ENCODE measurements at places on chromosomes 1 and 21.

- no peak for DNase-seq
Measured at GRCh38 chr21:39971956-39972355, 104.7 kb downstream of the PCP4 start.

- DNase-seq, result no peak
Measured at GRCh38 chr1:1394116-1394515, 5.0 kb downstream of the CCNL2 start.

DNA sequence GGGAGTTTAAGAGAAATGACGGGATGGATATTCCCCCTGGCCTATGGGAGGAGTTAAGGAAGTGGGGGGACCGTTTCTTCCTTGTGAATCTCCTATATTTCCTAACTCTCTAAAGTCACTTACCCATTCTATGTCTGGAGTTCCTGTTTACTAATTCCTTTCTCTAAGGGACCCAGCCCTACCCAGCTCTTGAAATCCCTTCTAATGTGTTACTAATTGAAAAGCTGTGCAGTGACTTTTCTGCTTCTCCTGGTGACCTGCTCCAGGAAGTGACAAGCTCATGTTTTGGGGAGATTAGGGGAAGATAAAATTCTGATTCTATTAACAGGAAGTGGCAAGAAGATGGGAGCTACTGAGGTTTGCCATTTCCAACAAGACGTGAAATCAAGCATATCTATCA lies 4.0 kb upstream of the SAMSN1 start:
- no peak for DNase-seq

- no peak for DNase-seq
Measured at GRCh38 chr1:7778133-7778628, 5.9 kb upstream of the PER3 start.

DNA sequence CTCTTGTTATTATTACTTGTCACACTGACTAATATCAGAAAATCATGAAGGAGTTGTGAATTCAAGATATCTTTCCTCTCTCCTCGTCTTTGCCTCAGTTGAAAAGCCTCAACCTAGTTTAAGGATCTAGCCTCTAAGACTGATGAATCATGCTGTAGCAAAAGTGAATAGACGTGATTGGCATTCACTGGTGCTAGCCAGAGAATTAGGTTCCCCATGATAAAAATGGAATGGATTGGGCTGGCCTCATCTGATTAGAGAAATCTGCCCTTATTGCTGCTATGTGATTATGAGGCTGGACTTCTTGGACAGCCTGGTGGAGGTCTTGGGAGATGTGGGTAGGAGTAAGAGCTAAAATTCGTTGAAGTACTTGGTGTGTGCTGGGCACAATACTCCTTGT lies 208.2 kb downstream of the BACH1 start:
- no peak for DNase-seq

DNA sequence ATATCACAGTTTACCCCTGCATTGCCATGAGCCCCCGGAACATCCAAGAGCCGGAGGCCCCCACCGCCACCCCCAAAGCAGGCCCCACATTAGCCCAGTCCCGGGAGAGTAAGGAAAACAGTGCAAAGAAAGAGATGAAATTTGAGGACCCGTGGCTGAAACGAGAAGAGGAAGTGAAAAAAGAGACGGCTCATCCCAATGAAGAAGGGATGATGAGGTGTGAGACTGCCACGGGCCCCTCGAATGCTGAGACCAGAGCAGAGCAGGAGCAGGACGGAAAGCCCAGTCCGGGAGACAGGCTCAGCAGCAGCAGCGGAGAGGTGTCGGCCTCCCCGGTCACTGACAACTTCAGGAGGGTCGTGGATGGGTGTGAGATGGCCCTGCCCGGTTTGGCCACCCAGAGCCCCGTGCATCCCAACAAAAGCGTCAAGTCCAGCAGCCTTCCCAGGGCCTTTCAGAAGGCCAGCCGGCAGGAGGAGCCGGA lies 532.4 kb downstream of the KIF26B start:
- no peak for DNase-seq

DNA sequence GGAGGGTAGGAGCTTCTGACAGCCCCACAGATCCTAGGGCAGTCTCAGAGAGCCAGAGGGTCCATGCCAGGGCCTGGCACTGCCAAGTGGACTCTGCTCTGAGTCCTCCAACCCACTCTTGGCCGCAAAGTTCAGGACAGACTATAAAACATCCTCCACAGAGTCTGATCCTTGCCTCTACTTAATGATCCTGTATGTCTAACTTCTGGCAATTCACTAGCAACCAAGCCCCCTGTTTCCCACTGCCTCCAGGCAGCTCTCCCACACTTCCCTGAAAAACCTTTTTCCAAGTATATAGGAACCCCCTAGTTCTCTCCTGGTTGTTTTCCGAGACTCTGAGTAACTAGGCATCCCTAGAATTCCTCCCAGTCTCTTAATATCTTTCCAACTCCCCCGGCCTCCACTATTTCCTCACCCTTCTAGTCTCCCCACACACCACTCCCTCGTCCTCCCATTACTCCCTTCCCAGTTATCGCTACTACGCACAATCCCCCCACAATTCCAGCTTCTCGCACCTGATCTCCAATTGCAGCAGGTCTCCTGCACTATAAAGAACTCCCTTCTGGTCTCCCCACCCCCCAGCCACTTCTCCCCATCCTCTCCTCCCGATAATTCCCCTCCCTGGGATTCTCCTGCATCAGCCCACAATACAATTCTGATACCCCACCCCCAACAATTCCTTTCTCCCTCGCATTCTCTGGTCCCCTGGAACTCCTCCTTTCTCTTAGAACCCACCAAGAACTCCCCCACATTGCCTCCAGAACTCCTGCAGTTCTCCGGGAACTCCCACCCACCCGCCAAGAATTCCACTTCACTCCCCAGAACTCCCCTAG lies 574 bp downstream of the IGSF9 start:
- no peak for DNase-seq

GRCh38 chr1:111789142-111789541 lies 33.4 kb downstream of the DDX20 start:
- DNase-seq, result no peak

DNA sequence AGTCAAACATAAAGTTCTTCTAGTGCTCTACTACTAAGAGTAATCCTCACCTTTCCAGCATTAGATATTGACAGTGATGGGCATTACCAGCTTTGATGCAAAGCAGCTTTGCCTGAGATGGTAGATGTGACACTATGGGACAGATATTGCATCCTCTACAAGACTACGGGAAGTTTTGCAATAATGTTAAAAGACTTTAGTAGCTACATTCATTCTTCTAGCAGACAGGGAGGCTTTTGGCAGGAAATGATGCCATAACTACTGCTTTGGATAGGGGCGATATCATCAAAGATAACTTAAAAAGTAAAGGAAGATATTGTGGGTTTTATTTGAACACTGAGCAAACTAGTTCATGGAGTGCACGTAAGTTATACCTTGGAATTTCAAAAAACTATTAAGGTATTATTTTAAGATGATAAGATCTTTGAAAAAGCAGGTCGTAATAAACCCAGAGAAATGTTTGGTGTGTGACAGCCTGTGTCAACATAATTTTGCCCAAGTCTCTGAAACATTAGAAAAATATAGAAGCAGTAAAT lies 368.3 kb upstream of the TMPRSS15 start:
- DNase-seq, result no peak

- no peak for DNase-seq
Measured at GRCh38 chr1:81594206-81594605, 206.5 kb upstream of the ADGRL2 start.

GRCh38 chr1:50531601-50532000 lies 108.4 kb upstream of the DMRTA2 start:
- no peak for DNase-seq

DNA sequence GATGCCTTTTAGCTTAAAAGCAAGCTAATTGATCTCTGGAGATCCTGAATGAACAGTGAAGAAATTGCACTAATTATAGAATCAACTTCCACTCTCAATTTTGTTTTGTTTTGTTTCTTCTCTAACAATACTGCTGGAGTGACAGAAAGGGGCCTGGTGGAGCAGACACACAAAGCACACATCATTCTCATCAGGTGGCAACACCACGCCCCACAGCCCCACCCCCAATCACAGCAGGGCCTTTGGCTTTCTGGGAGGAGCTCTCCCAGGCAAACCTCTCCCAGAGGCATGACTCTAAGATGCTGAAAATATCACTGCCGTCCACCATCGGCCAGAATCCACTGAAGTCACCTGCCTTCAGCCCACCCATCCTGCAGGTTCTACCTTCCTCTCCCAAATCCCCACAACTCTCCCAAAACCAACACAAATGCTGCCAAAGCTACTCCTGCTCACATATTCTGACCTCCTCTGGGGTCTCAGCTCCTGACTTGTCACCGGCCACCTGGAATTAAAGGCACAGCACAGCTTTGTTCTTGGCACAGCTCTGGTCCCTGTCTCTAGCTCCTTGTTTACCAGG lies 120.7 kb downstream of the GRIK3 start:
- DNase-seq, result no peak

DNA sequence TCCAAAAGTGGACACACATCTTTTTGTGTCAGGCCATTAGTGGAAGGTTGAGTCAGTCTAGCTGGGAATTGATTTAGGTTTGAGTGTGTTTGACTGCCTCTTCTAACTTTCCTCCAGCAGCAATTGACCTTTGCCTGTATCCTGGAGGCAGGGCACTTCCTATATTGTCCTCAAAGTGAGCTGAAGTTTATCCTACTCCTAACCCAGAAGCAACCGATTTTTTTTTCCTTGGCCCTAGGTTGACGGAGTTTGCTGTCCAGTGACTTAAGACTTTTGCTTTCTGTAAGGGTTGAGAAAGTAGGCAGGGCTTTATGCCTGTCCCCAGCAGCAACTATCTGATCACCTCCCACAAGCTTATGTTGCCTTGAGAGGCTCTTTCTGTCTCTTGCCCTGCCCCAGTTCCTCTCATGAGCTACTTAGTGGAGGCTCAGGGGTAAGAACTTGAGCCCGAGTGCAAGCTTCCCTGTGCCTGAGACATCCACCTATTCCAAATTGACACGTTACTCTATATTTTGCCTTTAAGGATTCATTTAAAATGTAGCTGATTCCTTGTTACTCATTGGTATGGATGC lies 30.9 kb downstream of the SLC35F3 start:
- no peak for DNase-seq

DNA sequence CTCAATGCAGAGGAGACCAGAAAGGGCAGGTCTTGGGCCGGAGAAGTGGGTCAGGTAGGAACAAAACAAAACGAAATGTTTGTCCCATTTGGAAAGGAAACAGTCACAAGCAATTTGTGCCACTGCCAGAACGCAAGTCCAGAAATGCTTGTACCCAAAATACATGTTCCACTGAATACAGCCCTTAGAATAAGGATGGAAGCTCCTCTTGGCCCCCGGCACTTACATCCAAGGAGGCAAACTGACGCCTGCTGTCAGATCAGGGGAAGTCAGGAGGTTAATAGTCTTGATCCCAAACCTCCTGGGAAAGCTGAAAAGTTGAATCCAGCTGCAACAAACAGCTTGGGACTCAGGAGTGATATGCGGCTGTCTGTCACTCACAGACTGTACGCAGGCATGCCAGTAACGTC lies 75.9 kb upstream of the GALNT2 start:
- DNase-seq, result no peak

DNA sequence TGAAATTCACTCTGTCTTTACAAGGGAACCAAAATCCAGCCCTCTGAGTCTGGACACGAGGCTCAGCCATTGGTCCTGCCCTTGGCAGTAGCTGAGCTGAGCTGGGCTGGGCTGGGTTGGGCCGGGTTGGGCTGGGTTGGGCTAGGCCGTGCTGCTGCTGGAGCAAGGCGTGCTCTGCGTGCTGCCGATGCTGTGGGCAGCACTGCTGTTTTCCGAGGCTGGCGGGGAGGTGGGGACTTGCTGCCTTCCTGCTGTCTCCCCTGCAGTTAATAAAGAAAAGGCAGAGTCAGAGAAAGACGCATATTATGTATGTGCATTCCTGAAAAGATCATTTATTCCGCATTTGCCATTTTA lies 182.9 kb downstream of the CDC7 start:
- no peak for DNase-seq

GRCh38 chr1:55931081-55931940 lies 648.1 kb downstream of the PLPP3 start:
- no peak for DNase-seq

- DNase-seq, result no peak
Measured at GRCh38 chr1:151062741-151063371, 2.7 kb downstream of the MLLT11 start.

GRCh38 chr1:178418284-178418955 lies 78.3 kb downstream of the CLEC20A start:
- DNase-seq, result no peak

DNA sequence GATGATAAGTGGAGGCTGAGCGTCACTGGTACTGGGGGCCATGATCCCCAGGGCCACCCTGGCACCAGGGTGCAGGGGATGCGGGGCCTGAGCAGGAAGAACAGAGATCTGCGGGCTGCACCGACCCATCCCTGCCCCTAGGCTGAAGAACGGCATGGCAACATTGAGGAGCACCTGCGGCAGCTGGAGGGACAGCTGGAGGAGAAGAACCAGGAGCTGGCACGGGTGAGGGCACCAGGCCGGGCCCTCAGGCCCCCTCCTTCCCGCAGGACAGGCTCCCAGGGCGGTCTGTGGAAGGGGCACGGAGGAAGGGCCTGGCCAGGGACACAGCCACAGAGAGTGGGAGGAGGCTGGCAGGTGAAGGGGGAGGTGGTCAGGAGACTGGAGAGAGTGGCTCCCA lies 21.8 kb downstream of the PPFIA4 start:
- DNase-seq, result no peak

DNA sequence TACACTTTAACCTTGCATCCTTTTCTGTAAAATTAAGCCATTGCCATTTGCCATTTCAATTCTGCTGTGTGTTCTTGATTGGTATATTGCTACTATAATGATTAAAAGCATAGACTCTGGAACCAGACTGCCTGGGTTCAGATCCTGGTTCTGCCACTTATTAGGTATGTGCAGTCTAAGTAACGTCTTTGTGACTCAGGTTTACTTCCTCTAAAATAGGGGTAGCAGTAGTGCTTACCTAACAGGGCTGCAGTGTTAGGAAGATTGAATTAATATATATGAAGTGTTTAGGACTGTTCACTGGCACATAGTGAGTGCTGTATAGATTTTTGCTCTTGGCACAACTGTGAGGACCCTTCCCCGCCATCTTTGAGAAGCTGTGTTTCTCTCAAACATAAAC lies 4.4 kb downstream of the CDC42 start:
- no peak for DNase-seq

- no peak for DNase-seq
Measured at GRCh38 chr1:77668924-77669449, 13.5 kb downstream of the ZZZ3 start.

- no peak for DNase-seq
Measured at GRCh38 chr1:246367041-246367440, 140.0 kb downstream of the SMYD3 start.

- DNase-seq, result no peak
Measured at GRCh38 chr1:73727036-73727435, 470.9 kb downstream of the LRRIQ3 start.

- peak; percentile 76 for DNase-seq
Measured at GRCh38 chr1:9289090-9289534, 3.6 kb upstream of the SPSB1 start.

- peak; percentile 17 for DNase-seq
Measured at GRCh38 chr1:117346206-117346928, 20.9 kb upstream of the MAN1A2 start.

- DNase-seq, result no peak
Measured at GRCh38 chr1:197305925-197306324, 37.9 kb downstream of the CRB1 start.

GRCh38 chr1:41776891-41777441 lies 141.8 kb downstream of the HIVEP3 start:
- DNase-seq, result no peak

GRCh38 chr1:239446611-239447010 lies 60.2 kb downstream of the CHRM3 start:
- no peak for DNase-seq
